Activated CD8-positive, alpha-beta memory T cell treated with anti-CD3 and anti-CD28 coated beads for 1 hour (primary cell): ENCODE measurements at places on chromosomes 2 and 18.

- DNase-seq, result no peak
Observed at GRCh38 chr2:223283329-223283728, 231.3 kb downstream of the KCNE4 start.

- no peak for DNase-seq
Observed at GRCh38 chr2:107133412-107133811, 247.4 kb upstream of the ST6GAL2 start.

DNA sequence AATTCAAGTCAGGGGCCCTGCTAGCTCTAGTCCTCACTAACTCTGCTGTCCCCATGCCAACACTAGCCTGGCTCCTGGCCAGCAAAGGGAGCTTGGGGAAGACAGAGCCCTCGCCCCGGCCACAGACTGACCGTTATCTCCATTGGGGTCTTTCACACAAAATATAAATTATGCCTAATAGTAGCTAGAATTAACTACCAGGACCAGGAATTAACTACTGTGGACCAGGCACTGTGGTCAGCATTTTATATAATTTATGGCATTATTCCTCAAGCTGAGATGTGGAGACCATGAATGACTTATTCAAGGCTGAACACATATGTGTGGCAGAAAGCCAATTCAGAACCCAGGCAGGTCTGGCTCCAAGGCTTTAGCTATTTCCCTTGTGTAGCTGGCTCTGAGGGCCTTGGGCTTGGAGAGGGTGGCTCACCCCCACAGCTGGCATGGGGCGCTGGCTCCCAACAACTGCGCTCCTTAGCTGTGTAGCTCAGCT is 49.2 kb downstream of the CELF4 start:
- DNase-seq, result no peak

DNA sequence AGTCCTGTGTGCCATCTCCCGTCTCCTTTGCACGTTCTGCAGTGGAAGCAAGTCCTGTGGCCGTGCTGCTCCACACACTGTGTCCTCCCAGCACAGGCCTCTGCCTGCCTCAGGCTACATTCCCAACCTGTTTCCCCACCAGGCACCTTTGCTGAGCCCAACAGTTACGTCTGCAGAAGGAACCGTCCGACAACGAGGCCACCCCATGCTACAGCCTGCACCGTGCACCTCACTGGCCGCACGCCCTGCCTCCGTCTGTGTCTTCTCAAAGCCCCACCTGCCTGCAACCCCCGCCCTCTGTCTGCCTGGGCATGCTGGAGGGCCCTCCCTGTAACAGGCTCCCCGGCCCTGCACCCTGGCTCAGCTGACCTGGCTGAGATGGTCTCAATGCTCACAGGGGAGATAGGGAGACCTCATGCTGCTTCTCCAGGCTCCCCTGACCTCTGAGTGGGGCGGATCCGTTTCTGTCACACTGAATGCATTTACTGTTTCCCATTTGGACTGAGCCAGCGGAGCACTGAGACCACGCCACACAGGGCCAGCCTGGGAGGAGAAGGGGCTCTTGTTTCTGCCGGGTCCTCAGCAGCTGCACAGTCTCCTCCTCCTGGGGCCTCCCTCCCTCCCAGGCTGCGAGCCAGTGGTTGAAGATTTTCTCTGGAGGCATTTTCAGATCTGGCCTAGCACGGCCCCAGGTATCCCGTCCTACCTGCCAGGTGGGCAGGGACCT is 109.1 kb upstream of the OTOS start:
- no peak for DNase-seq

DNA sequence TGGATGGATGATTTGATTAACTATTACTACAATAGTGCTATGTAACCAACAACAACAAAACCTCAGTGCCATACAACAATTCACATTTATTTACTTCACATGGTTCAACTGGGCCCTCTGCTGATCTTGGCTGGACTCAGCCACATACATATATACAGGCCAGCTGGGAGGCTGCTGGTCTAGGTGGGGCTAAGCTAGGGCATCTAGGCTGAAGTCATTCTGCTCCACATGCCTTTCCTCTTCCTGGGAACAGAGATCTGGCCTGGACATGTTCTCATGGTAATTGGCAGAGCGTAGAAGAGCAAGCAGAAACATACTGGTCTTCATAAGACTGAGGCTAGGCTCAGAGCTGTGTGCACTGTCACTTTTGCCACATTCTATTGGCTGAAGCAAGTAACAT is 102.8 kb upstream of the RNF152 start:
- DNase-seq, result no peak

- DNase-seq, result no peak
Observed at GRCh38 chr18:30991397-30991796, 51.1 kb downstream of the DSC3 start.

- no peak for DNase-seq
Observed at GRCh38 chr2:163541495-163541894, 194.3 kb downstream of the FIGN start.
